ENCODE measurements at places on chromosomes 2 and 18.

- DNase-seq, result no peak
Observed at GRCh38 chr2:151650456-151650855, 83.8 kb downstream of the NEB start.

DNA sequence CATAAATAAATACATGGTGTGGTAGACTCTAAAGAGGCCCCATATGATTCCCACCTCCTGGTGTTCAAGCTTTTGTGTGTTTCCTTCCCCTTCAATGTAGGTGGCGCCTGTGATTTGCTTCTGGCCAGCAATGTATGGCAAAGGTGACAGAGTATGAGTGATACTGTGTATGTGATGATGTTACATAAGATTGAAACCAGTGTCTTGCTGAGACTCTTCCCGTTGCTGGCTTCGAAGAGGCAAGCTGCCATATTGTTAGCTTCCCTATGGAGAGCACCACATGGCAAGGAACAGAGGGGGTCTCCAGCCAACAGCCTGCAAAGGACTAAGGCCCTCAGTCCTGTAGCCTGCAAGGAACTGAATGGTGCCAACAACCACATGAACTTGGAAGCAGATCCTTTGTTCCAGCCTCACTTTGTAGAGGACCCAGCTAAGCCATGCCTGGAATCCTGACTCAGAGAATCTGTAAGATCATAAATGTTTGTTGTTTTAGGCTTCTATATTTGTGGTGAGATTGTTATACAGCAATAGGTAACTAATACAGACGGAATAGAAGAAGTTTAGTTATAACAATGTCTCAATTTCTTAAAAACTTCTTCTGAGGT lies 1.7 kb upstream of the SMAD4 start:
- DNase-seq, result no peak

GRCh38 chr2:183088061-183088460 lies 9.5 kb downstream of the DUSP19 start:
- DNase-seq, result no peak

DNA sequence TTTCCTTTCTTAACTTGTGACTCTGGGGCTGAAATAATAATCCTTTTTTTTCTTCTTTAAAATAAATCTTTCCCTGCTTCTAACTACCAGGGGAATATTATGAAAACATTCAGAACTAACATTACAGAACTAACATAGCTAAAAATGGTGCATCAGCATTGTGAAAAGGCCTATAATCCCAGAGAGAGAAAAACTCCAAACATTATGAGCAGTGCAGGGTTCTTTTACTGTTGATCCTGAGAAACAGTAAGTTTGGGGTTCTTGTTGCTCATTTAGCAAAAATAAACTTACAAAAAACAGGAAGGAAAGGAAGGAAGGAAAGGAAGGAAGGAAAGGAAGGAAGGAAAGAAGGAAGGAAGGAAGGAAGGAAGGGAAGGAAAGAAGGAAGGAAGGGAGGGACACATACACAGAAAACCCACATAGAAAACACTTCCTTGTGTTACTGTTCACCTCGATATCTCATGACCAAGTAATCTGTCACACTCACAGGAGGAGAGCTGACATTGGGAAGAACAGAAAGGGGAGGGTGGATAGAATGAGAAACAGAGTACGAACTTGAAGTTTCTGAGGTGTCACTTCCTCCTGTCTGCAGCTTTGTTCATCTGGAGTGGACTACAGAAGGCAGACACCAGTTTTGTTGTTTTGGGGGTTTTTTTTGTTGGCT lies 18.4 kb upstream of the PIK3C3 start:
- DNase-seq, result no peak

- DNase-seq, result no peak
Observed at GRCh38 chr2:115327061-115327460, 884.6 kb downstream of the DPP10 start.

- no peak for DNase-seq
Observed at GRCh38 chr2:21043744-21044532, at the start of gene APOB. Gene APOB, minus strand, starts transcription at chr2:21044073. Its CDS starts 128 bp downstream, at chr2:21043945.

- DNase-seq, result no peak
Observed at GRCh38 chr2:26735097-26735496, 29.0 kb upstream of the SLC35F6 start.

GRCh38 chr2:59566739-59567138 lies 986.7 kb downstream of the BCL11A start:
- no peak for DNase-seq

GRCh38 chr2:237766340-237766739 lies 32.2 kb upstream of the RBM44 start:
- no peak for DNase-seq

DNA sequence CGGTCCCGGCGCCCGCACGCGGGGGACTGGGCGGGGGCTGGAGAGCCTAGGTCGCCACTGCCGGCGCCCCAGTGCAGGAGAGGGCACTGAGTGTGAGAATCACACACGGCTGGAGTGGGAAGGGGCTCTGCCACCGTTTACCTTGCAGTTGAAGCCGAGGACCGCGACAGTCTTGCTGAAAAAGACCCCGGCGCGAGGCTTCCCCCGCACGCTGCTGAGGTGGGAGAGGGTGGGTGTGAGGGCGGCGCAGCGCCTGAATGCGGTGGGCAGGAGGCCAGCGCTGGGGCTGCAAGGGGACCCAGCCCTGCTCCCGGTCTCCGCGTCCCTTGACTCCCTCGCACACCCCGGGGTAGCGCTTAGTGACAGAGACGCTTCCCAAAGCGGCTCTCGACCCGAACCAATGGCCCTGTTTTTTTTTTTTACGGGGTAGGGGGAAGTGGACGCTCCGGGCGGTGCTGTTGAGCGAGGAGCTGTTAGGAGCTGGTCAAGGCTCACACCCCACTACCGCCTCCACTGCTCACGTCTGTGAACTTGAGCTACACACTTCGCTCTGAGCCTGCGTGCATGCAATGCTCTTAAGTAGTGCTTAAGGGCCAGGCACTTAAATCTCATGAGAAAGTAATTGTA lies 794 bp downstream of the NOTO start:
- DNase-seq, result no peak

DNA sequence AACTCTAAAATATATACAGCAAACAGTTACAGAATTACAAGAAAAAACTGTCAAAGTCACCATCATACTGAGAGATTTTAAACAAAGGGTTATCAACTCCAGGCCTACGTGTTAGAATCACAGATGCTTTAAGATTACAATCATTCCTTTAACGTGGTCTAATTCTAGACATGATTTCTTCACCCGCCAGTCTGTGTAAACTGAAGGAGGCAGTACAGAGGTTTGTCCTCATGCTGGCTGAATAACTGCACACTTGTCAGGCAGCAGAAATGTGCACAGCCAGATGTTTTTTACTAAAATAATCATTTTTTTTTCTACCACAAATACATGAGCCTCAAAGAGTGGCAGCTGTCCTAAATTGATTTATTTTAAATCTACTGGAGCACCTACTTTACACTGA lies 15.5 kb upstream of the NEURL3 start:
- DNase-seq, result no peak

- no peak for DNase-seq
Observed at GRCh38 chr18:63154350-63155152, 165.0 kb downstream of the BCL2 start.

- no peak for DNase-seq
Observed at GRCh38 chr2:10889651-10890215, 22.0 kb upstream of the KCNF1 start.

- DNase-seq, result peak; percentile 4
Observed at GRCh38 chr2:152716805-152717227, 445 bp downstream of the PRPF40A start.

DNA sequence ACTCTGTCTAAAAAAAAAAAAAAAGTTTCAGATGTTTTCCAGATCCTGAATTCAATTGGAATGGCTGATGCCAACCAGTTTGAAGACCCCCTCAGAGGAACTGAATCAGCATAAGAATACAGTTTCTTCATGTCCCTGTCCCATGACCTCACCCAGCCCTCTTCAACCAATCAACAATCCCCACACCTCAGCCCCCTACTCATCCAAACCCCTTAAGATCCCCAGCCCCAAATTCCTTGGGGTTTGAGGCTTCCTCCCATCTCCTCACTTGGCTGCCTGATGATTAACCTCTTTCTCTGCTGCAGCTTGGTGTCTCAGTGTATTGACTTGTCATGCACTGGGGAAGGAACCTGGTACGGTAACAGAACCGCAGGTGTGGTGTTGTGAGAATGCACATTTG lies 97.6 kb upstream of the CABLES1 start:
- no peak for DNase-seq

DNA sequence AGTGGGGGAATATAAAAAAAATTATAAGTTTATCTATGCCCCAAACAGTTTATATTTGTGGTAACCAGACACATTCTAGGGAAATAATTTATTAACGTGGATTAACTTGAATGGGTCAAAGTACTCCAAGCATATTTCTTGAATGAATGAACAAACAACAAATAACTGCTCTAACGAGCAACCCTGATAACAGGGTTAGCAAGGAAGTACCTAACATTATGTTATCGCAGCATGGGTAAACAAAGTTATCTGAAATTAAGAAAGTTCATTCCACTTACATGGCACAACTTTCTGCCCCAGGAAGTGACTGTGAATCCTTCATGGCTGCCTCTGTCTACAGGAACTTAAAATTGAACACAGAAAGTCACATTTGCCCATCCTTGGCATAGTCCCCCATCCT lies 812.9 kb upstream of the ACVR2A start:
- DNase-seq, result no peak

- DNase-seq, result no peak
Observed at GRCh38 chr18:22378672-22379282, 38.9 kb downstream of the CTAGE1 start.

GRCh38 chr2:74191596-74192380 lies 6.6 kb upstream of the MTHFD2 start:
- no peak for DNase-seq

DNA sequence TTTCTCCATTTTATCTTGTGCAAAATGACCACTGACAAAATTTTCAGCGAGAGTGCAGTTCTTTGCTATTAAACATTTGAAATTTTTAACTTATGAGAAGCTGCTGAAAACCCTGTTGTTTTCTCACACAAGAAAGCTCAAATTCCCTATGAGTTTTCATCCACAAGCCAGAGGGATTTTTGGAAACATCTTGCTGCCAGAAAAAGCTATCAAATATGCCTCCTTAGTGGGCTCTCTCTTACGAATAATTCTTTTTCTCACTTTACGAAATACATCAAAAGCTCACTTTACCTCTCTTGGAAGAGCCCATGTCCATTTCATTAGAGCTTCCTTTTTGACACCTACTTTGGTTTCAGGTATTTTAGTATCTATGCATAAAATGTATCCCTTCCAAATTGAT lies 202.9 kb downstream of the KCNH7 start:
- DNase-seq, result no peak

DNA sequence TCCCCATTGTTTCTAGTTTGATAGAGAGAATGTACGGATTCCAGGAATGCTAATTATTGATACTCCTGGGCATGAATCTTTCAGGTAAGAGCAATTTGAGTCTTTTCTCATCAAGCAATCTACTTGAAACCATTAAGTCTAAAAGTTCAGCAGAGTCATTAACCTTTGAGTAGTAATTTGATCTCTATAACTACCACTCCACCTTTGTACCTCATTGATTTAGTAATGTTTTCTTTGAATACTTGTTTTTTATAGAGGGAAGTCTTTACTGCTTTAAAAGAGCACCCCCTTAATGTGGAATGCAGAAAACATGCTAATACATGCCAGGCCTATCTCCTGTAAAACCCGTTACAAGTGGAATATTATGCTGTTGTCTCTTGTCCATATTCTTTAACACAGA lies 45.0 kb downstream of the EIF5B start:
- DNase-seq, result no peak

- no peak for DNase-seq
Observed at GRCh38 chr2:63827749-63828148, 13.9 kb upstream of the UGP2 start.

- no peak for DNase-seq
Observed at GRCh38 chr2:38301340-38301968, 75.6 kb downstream of the ATL2 start.

DNA sequence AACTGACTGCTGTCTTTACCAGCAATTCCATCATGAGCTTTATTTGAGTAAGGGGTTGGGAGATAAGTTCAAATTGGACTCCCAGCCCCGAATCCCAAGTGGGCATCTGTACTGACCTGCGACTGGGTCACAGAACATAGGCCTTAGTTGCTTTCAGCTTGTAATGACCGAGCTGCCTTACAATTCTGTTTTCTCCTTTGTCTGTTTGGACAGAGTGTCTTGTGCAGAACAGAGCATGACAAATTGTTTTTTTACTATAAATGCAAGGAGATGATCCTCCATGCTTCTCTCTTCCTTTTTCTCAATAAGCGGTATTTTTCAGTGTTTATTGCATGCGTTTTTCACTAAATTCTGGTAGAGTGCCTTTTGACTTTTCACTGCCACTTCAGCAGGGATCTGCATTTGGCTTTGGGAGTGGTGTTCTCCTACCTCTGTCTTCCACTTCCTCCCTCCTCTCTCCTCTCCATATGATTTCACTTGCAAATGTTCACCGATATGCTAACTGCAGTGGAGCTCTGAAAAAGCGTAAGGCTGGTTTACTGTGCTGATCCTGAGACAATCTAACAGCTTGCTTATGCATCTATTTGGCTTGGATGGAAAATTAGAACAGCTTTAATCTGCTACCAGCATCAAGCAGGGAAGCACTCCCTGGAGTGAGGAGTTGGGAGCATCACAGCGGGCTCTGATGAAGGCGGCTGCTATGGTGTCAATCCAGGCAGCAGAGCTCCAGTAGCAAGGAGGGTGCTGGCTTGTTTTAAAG lies 158.8 kb upstream of the SMIM21 start:
- DNase-seq, result no peak

- DNase-seq, result no peak
Observed at GRCh38 chr2:145595296-145595695, 1075.4 kb upstream of the ZEB2 start.

DNA sequence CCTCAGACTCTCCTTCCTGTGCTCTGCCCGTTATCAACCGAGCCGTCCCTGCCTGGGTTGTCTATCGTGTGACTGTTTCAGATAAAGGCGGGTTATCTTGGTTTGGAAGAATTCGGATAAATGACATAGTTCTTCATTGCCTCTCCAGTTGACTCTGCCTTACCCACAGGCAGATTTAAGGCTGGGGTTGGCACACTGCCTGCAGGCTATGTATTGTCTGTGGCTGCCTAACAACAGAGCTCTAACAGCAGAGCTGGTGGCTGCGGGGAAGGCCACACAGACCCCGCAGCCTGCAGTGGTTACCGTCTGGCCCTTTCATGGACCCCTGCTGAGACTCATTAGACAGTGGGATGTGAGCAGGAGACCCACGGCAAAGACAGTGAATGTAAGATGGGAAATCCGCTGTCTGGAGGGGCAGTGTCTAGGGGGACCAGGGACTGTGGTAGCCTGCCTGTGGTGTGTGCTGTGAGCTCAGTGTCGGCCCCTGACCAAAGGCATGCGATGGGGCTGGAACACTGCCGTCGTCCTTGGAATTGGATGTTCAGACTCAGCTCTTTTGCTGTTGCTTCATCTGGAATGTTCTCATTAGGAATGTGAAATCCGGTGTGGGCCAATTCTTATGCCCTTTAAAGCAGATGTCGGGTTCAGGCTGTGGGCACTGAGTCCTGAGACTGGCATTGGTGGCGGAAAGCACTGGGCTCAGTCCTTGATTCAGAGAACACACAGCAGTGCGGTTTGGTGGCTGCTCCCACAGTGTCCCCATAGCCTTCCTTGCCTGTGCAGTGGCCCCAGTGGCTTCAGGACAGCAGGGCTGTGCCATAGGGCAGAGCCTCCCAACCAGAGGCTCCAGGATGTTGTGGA lies 44.5 kb downstream of the SH3RF3 start:
- no peak for DNase-seq

Measured in stimulated activated CD8-positive, alpha-beta memory T cell treated with anti-CD3 and anti-CD28 coated beads, Interleukin-2, amount 100 ng/mL, for 48 hours (primary cell).